ENCODE measurements at places on chromosomes 3 and 15.

- DNase-seq, result no peak
Observed at GRCh38 chr3:133853063-133853924, 42.4 kb downstream of the RAB6B start.

GRCh38 chr15:70152070-70152480 lies 54.4 kb upstream of the TLE3 start:
- DNase-seq, result no peak

DNA sequence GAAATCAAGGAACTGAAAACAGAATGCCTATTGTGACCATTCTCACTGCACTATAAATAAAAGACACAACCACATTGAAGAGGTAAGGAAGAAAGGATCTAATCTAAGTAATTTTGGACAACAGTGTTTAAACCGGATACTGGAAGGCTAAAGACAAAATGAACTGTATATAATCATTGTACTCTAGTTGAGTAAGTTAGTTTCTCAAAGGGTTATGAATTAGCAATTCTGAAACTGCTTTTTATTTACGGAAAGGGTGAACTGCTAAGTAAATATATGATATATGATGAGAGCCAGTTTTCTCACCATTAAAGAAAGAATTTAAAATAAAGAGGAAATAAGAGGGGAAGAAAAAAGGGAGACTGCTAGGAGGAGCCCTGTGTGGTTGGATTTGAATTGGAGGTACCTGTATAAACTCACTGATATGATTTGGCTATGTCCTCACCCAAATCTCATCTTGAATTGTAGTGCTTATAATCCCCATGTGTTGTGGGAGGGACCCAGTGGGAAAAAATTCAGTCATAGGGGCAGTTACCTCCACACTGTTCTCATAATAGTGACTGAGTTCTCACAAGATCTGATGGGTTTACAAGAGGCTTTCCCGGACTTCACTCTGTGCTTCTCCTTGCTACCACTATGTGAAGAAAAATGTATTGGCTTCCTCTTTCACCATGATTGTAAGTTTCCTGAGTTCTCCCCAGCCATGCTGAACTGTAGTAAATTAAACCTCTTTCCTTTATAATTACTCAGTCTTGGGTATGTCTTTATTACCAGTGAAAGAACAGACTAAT lies 607.7 kb downstream of the PYDC2 start:
- DNase-seq, result no peak

GRCh38 chr15:47431501-47431900 lies 285.8 kb upstream of the SEMA6D start:
- DNase-seq, result no peak

DNA sequence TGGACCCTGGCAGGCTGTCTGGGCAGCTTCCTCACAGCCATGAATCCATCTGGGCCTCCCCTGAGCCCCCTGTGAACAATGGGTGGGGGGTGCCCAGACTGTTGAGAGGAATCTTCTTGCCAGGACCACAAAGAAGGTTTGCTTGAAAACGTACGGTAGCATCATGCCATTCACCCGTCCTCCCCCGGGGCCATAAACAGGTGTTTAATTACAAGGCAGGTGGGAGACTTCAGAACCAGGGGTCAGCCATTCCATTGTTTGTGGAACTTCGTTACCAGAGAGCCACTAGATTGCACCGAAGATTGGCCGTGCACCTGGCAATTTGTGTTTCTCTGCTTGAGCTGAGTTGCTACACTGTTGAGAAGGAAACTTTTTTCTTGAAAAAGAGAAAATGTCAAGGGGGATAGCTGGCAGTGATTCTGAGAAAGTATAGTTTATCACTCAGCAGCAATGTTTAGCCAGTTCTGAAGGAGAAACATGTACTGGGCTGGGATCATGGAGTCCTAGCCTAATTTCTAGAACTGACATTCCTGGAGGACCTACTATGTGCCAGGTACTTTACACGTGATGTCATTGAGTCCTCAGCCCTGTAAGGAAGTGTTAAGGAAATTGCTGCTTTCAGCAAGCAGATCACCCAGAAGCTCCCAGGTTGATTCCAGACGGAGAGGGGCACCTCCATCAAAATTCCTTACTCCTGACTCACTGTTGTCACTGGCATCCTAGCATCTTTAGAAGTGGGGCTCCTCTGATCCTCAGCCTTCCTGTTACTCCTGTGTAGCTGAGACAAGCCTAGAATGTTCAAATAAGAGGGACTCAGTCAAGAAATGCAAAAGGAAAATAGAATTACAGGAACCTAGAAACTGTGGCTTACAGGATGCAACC lies 103.8 kb upstream of the UBE2E1 start:
- no peak for DNase-seq

GRCh38 chr3:49339581-49339940 lies 292 bp downstream of the USP4 start:
- DNase-seq, result no peak

DNA sequence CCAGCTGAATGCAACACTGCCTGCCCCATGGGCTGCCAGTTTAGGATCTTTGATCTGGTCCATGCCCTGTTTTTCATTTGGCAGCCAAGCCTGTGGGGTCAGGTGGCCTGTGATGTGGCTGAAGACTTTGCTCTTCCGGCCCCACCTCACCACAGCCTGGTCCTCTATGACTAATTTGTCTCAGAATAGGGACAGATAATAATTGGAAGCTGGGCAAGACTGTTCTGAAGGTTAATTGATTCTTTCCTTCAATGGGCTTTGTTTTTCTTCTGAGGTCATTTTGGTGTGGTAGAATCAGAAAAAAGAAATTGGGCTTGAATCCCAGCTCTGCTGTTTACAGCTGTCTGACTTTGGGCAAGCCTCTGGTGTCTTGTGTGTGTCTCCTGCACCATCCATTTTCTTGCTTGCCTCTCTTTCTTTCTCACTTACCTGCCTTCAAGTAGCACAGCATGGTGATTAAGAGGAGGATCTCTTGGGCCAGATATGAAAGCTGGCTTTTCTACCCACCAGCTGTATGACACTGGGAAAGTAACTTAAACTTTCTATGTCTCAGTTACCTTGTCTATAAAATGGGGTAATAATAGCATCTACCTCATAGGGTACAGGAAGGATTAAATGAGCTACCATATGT lies 24.2 kb downstream of the ABHD2 start:
- DNase-seq, result peak; percentile 62

- DNase-seq, result no peak
Observed at GRCh38 chr3:12816521-12817342, 20.3 kb downstream of the CAND2 start.

DNA sequence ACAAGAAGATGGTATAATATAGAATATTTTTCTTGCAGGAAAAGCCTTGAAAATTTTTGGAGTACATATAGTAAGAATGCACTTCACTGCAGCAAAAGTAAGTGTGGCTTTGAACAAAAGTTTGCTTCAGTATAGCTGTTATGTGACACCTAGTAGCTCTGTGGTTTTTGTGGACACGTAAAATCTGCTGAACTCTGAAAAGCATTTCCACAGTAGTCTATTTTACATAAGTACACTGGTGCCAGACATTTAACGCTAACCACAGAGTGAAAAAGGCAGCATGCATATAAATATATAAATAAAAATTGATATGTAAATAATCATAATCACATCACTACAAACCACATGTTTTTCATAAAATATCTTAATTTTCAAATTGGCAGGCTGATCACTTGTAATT lies 39.8 kb downstream of the CGGBP1 start:
- peak; percentile 29 for DNase-seq

- no peak for DNase-seq
Observed at GRCh38 chr3:140007911-140008869, 73.2 kb downstream of the CLSTN2 start.

DNA sequence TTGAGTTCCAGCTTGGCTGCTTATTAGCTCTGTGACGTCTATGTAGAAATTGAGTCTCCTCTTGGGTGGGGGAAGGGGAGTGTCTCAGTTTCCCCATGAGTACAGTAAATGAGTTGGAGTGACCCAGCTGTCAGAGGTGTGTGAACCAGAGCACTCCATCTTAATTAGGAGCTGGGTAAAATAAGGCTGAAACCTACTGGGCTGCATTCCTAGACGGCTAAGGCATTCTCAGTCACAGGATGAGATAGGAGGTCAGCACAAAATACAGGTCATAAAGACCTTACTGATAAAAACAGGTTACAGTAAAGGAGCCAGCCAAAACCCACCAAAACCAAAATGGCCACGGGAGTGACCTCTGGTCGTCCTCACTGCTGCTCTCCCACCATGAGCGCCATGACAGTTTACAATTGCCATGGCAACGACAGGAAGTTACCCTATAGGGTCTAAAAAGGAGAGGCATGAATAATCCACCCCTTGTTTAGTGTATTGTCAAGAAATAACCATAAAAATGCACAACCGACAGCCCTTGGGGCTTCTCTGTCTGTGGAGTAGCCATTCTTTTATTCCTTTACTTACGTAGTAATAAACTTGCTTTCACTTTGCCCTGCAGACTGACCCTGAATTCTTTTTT lies 222.4 kb downstream of the CACNA2D3 start:
- DNase-seq, result no peak

- DNase-seq, result no peak
Observed at GRCh38 chr3:192253138-192253887, 474.0 kb downstream of the FGF12 start.

GRCh38 chr3:183789826-183790225 lies 35.6 kb downstream of the MAP6D1 start:
- no peak for DNase-seq

GRCh38 chr3:196235452-196236122 lies 19.3 kb downstream of the SLC51A start:
- peak; percentile 47 for DNase-seq

GRCh38 chr3:108489776-108490175 lies 20.6 kb downstream of the MYH15 start:
- peak; percentile 45 for DNase-seq

GRCh38 chr15:83733206-83733605 lies 79.3 kb downstream of the ADAMTSL3 start:
- DNase-seq, result no peak

DNA sequence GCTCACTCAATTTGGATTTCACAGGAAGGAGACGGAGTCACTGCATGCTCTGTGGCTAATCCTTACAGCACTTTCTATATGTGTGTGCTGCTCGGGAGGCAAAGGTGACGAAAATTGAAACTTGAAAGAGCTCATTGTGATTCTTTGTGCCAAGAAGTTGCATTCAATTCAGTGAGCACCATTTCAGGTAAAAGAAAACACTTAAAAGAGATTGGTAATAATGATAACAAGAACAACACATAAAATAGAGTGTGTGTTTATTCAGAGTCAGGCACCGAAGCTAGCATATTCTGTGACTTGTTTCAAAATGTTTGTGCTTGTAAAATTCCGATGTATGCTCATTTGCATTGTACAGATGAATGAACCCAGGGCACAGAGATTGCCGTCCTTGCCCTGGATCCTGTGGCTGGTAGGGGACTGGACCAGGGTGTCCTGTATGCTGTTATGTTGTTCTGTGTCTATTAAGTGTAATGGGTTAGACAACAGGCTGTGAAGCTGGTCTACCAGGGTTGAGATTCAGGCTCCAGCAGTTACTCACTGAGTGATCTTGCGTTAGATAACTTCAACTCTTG lies 193.3 kb upstream of the PROK2 start:
- peak; percentile 52 for DNase-seq

DNA sequence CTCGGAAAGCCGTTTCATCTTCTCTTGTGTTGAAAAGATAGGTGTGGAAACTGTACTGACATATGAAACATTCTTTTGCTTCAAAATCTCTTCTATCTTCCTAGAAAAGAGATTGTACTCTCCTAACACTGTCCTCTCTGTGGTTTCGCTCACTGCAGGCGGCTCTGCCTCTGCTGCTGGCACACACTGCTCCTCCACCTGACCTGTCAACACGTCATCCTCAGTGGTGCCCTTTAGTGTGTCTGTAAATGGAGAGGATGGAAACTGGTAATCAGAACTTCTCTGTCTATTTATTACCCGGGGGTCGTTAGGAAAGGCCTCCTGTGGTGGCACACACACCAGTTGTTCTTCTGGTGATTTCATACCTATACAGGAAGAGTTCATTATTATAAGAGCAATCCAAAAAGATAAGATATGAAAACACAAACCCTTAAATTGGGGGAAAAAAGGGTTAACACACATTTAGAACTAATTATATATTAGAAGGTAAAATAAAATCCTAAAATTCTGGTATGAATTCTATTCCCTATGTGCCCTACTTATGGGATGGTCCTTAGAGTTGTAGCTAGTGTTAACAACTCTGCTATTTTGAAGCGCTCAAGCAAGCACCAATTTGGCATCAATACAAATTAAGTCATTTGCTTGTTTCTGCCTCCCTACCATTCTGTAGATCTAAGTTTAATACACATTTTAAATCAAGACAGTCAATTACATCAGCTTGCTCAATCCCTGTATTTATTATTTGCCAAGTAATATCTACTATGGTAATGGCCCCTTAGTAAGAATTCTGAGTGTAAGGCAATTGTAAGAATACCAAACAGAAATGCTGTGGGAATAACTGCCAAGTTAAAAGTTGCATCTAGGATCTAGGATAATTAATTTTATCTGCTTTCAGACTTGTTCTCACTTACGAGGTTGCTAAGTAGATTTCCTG lies 49.2 kb downstream of the TASOR start:
- DNase-seq, result no peak

- peak; percentile 78 for DNase-seq
Observed at GRCh38 chr15:82108489-82109078, 62.8 kb upstream of the MEX3B start.

GRCh38 chr3:83065851-83066460 lies 1304.5 kb upstream of the GBE1 start:
- DNase-seq, result no peak

DNA sequence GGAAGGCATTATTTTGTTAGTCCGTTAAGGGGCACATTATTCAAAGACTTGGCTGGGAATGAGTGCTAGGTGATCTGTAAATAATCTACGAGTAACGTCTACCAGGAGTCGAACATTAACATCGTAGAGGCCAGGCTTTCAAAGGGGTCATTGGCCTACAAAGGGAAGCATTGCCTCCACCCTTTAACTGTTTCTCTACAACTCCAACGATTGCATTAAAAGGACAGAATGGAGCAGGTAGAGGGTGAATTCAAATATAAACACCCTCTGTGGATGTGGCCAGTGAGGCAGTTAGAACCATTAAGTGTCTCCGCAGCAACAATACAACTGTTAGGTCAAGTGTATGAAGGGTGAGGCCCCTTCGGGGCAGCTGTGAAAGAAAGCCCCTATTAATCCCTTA lies 126.0 kb upstream of the LMOD3 start:
- no peak for DNase-seq

DNA sequence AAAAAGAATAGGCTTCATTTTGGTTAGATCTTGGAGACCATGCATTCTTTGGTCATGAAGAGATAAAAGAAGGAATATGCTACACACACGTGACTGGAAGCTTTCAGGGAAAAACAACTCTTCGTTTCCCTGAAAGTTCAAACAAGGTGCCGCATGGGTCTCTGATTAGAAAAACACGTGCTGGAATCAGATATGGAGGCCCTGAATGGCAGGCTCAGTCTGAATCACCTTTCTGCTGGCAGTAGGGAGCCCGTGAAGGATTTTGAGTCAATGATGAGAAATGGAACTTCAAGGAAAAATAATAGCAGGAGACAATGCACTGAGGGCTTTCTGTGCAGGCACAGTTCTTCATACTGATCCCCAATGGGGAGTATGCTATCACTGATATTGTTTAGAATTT lies 99.8 kb upstream of the LRRN1 start:
- DNase-seq, result no peak

- DNase-seq, result no peak
Observed at GRCh38 chr3:156483002-156483401, 71.9 kb downstream of the SSR3 start.

- no peak for DNase-seq
Observed at GRCh38 chr3:159852821-159853505, 135.7 kb upstream of the IL12A start.

Data from GM20000 (cell line).